Calu3 (cell line): ENCODE measurements at places on chromosomes 11 and 22. TPM values are rescaled to one million over a fixed set of nuclear protein-coding genes. Genes with fewer than 3 reads are reported as not detected.

The DEFB131B gene
- total RNA-seq: not detected in 2 replicates

DNA sequence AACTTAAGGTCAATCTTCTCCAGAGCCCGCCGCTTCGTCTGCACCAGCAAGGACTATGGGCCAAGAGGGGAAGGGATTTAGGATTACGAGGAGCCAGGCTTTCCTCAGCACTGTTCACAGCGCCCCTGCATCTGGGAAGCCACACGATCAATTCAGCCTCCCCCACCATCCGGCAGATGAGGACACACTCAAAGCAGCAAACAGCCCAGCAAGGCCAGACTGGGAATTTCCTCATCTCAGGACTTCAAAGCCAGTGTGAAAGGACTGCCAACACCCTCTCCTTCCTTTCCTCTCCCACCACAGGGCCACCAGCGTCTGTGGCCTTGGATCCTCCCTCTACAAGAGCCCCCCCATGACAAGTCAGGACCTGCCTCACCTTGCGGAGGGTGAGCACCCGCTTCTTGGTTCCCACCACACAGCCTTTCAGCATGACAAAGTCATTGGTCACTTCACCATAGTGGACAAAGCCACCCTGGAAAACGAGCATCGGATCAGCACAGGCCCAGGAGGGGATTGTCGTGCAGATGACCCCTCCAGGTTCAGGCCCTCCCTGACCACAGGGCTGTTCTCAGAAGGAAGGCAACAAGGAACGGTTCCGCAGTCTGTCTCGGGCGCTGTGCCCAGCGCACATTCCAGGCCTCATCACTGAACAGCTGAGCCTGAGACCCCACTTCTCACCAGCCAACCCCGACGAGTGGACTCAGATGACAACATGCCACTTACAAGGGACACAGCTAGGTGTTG lies 6.0 kb downstream of the RPL3 start:
- DNase-seq: no peak

DNA sequence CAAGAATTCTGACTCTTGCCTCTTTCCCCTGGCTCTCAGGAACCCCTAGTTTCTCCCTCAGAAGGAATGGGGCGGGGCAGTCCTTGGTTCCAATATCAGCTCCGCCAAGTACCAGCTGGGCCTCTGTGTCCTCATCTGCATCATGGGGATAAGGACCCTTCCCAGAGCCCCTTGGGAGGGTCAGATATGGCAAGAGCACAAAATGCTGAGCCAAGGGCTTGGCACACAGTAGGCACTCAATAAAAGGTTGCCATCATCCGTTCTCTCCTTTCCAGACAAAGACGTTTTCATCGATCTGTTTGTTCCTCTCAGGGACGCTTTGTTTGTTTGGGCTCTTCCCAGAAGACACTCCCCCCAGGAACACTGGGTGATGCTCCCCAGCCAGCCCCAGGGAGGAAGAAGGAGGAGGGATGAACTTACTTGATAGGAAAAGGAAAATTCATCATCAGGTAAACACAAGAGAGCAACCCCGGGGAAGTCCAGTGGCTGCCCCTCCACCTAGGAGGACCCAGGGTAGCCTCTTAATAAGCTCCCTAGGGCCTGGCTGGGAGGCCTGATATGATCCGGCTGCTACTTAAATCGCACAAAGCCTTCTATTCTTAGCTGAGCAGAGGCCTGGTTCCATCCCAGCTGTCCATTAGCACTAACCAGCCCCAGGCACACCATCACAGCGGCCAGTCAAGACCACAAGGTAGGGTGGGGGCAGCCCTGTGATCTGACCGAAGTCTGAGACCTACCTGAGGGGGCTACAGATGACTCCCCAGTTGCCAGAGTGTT lies 19.6 kb downstream of the GDPD5 start:
- no peak for DNase-seq

The MISFA gene
- total RNA-seq: 5.5 and 7.3 TPM in 2 replicates

DNA sequence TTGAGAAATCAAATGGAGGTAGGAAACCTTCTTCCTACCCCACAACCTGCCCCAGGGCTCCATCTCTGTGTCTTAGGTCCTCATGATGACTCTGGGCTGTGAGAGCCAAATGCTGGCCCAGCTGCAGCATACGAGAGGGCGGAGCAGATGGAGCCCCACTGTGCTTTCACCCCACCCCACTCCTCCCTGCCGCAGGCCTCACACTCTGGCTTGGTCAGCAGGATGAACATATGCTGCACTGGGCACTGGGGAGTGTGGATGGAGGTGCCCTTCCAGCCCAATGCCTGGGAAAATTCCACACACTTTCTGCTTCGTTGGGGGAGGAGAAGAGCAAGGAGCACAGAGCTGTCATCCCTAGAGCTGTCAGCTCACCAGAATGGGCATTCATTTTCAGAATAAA lies 271.6 kb upstream of the CADM1 start:
- no peak for DNase-seq

DNA sequence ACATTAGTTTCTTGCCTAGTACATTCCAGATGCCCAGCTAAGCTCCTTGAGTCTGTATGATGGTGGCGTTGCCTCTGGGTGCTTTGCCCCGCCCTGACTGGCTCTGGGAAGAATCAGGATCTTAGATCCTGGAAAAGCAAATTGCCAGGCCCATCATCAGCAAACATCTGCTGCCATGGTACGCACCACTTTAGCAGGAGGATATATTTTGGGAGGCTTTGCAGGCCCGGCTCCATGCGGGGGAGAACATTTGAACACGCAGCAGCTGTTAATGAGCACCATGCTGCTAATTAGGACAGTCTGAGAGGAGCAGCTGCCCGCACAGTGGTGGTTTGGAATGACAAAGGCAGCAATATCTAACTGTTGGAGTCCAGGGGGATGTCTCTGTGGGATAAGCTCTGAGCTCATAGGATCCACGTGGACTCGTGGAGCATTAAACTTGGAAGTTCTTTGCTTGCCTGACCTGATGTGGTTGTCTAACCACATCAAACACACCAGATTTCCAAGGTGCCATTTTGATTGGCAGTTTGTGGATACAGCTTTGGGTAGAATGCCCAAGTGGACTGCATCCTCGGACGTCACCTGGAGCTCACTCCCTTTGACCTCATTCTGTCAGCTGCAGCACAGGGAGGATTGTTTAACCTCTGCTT lies 217.0 kb upstream of the ZBED5 start:
- DNase-seq: no peak

GRCh38 chr22:21679383-21679782 lies 13.6 kb downstream of the PPIL2 start:
- DNase-seq: no peak

The ANO1 gene
- total RNA-seq: 10.4 and 17.8 TPM in 2 replicates

DNA sequence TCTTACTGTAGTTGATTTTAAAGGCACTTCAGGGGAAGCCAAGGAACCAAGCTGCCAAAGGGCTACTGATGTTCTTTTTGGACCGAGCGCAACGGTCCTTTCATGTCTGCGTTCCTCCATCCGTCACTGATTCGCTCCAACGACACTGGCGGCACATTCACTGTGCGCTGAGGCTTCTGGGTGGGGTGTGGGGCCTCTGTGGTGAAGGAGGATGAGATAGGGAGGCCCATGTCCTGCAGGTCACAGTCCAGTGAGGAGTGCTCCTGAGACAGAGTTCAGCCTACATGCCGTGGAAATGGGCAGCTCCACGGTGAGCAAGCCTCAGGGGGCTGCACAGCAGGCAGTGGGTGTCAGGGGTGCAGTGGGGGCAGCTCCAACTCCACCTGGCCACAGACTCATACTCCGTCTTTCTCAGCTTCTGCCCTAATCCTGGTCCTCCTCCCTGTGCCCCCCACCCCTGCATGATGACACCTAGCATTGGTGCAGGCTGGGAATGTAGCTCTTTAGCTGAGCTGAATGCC lies 87.8 kb upstream of the SHANK2 start:
- no peak for DNase-seq

GRCh38 chr11:1163321-1163910 lies 5.7 kb downstream of the MUC5AC start:
- DNase-seq: no peak

DNA sequence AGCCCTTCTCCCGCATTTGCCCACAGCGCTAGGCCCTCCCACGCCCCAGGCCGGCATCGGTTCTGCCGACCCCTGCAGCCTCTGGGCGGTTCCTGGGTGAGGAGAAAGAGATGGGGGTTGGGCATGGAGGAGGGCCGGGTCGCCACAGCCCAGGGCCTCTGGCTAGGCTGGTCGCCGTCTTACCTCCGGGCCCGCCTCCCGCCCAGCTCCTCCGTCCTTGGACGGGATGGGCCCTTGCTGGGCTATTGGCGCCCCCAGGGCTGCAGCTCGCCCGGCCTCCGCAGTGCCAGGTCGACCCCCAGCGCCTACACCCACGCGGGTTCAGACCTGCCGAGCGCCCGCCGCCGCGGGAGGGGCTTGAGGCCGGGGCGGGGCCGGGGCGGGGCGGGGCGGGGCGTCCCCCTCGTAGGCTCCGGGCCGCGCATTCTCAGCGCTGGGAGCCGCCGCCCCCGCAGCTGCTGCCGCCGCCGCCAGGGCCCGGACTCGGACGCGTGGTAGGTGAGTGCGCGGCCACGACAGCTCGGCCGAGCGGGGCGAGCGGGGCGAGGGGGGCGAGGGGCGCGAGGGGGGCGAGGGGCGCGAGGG lies at the start of gene CD151:
CD151 (plus strand) TSS at position 424 of the 585 bp plus-strand sequence. CDS start 3,118 bp downstream, outside the sequence.
- peak; percentile 59 for DNase-seq

The DDI1 gene
- total RNA-seq: not detected in 2 replicates
